ENCODE measurements at places on chromosomes 1 and 21.
A peak's percentile ranks its signal among the peaks of the same experiment; 100 is the strongest.

GRCh38 chr1:98651116-98651632, 10.3 kb upstream of the SNX7 start:
- no peak for DNase-seq

GRCh38 chr1:12654657-12655056, 10.8 kb downstream of the AADACL4 start:
- no peak for DNase-seq

DNA sequence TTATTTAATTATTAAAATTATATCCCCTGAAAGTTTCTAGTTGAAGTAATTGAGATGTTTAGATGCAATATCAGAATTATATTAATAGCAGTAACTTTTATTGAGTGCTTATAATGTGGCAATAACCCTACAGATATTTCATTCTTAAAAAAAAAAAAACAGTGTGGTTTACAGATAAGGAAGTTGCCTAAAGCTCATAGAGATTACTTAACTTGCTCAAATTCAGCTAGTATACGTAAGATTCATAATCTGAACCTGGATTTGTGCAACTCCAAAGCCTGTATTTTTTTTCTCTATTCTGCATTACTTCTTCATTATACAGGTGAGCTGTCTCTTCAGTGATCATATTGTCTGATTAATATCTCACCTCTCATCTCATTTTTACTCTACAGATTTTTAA, 156.0 kb upstream of the PTBP2 start:
- DNase-seq, result no peak

DNA sequence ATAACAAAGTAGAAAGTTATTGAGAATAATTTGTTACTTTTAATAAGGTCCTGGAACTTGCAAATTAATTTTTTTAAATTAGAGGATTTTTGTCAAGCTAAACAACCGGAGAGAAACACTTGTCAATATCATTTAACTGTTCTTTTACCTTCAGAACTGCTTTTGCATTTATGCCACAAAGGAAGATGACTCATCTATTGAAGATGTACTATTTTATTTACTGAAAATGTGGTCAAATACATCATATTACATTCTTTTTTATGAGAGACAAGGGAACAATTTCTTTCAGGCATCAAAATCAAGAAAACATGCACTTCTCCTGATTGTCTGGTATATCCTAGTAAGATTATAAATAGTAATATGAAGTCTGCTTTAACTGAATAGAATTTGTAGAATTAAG, 558.2 kb upstream of the PRMT6 start:
- no peak for DNase-seq

DNA sequence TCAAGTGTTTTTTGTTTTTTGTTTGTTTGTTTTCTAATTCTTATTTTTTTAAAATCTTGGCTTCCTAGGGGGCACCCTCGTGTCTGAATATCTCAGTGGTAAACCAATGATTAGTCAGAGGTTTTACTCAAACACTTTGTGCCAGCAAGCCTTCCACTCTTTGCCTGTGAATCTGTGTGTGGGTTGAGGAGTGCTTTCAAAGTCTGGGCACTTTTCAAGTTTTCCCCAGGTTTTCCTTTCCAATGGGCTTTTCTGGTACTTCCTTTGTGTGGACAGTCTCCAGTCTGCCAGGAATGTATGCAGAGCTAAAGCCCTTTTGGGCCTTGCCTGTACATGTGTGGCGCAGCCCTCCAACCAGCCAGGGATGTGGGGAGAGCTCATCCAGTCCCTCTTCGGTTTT, 9.7 kb upstream of the PPIE start:
- no peak for DNase-seq

DNA sequence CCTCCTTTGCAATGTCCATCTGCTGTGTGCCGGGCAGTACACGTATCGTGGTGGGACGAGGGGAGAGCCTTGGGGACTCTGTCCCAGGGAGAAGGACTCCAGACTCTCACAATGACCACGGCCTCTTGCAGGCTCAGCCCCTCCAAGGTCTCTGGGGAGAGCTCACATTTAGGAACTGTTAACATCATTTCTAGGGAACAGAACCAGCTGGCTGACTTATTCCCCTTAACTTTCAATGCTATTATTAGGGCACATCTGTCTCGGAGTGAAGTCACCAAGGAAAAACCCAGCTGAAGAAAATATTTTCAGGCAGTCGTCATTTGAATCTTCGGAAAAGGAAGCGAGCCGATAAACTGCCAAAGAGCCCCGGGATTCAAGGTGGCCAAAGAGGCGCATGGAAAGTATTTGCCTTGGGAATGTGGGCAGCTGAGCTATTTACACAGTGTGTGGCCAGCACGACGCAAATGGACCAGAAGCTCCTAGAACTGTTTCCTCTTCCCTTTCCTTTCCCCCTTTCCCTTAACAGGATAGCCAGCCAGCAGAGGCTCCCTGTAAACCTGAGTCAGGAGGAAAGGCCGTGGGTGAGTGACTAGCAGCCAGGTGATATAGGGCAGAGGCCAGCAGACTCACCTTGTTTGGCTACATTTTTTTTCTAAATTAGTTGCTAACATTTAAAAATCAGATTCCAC, 74.5 kb downstream of the ITPKB start:
- no peak for DNase-seq

GRCh38 chr1:241817956-241818612, 29.9 kb upstream of the EXO1 start:
- DNase-seq, result no peak

- no peak for DNase-seq
Observed at GRCh38 chr1:11434501-11434900, 44.5 kb upstream of the DISP3 start.

- no peak for DNase-seq
Observed at GRCh38 chr1:57633056-57633455, 209.2 kb upstream of the DAB1 start.

- DNase-seq, result peak; percentile 95
Observed at GRCh38 chr1:185317034-185317885, at the start of gene IVNS1ABP. TSS of gene IVNS1ABP (minus strand) at chr1:185317243. CDS start at chr1:185309493, 7,750 bp downstream.

- no peak for DNase-seq
Observed at GRCh38 chr1:204875255-204875654, 4.6 kb downstream of the NFASC start.

DNA sequence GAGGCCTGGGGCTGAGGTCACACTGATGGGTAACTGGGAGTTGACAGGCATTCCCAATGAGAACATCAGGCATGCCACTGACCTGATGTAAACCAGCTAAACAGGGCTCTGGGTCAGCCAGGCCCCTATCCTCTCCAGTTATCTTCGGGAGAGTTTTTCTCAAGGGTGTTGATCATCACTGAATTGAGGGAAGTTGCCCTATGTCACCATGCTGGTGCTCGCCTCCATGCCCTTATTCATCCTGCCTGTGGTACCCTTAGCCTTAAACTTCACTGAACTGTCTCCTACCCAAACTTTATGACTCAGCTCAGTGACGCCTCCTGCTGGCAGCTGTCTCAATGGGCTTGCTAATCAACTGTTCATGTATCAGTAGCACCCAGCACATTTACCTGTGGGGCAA, 80.7 kb upstream of the TNR start:
- no peak for DNase-seq

GRCh38 chr21:43600642-43601402, 58.5 kb downstream of the HSF2BP start:
- DNase-seq, result no peak

DNA sequence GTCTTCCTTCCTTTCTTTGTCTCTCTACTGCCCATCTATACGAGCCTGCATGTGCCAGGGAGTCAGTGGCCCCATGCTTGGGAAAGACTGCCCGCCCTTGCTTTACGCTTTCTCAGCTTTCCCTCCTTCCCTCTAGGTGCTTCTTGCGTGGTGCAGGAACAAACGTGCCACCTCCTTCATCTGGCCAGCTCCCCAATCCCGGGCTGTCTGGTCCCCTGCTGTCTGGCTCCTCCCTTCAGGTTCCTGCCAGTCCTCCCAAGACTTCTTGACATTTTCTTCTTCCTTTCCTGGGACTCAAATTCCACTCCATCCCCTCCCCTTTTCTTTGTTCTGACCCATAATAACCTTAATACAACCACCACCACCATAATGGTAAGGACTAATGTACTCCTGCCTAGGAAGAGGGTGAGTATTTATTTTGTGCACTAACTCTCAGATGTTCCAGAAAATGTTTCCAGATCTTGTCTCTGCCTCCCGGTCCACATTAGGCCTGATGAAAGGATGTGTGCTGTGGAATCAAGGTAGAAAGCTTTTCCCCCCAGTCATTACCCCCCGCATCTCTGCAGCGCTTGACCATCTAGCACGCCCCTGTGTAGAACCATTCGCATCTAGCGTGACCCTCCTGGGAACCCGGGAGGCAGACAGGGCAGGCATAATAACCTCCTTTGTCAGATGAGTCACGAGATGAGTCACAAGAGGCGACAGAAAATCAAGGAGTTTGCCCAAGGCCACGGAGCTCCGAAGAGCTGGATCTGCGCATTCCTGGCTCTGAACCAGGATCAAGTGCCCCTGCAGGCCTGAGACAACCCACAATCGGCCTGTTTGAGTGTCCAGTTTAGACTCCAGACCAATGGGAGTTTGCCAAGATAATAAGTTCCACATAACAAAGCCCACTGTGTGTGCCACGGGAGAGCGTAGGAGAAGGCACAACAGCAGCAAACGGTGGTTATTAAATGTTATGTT, 60.1 kb upstream of the NEK2 start:
- DNase-seq, result no peak

DNA sequence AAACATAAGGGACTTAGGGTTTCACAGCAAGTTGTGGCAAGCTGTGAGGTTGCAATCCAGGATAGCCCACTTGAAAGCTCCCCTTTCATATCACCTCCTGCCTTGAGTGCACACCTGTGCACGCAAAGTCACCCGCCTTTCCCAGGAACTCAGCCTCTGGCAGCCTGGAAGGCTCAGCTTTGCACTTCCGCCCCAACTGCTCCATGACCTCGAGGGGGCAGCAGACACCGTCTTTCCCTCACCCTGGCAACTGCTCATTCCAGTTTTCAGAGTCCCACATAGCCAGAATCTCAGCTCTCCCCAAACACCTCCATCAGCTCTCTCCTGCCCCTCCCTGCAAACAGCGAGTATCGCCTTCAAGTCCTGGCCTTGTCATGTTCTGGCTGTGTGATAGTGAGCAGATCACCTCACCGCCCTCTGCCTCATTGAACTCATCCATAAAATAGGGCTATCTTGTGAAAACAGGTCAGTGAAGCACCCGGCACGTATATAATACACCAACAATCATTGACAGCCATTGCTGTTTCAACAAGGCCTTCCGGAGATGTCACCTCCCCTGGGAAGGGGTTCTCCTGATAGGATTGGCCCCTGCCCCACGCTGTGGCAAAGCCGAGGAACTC, 32.2 kb upstream of the EPB41 start:
- peak; percentile 87 for DNase-seq

DNA sequence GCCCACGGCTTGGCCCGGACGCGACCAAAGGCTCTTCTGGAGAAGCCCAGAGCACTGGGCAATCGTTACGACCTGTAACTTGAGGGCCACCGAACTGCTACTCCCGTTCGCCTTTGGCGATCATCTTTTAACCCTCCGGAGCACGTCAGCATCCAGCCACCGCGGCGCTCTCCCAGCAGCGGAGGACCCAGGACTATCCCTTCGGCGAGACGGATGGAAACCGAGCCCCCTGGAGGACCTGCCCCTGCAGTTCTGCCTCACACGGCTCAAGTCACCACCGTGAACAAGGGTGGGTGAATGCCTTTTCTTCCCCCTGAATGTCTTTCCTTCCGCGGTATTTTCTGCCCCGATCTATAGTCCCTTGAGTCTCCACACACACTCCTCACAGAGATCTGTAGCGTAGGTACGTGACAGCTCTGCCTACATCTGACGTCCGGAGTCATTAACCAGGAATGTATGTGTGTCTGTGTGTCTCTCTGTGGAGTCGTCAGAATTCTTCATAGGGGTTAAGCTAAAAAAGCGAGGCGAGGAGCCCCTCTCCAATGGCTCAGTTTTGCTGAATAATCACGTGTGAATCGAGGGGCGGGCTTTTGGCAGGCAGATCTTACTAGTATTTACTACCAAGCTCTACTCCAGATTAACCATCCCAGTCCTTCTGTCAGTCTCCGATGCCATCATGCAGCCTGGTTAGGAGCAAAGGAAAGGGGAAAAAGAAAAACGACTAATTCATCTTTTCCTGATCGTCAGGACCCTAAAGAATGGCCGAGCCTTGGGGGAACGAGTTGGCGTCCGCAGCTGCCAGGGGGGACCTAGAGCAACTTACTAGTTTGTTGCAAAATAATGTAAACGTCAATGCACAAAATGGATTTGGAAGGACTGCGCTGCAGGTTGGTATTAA, at the start of gene CDKN2C:
CDKN2C (plus strand) TSS at position 635 of the 898 bp plus-strand sequence; CDS start at position 759, 124 bp downstream.
- DNase-seq, result no peak

- no peak for DNase-seq
Observed at GRCh38 chr1:238474263-238474662, 583.5 kb upstream of the ZP4 start.

GRCh38 chr1:24732186-24732885, 12.9 kb upstream of the CLIC4 start:
- DNase-seq, result no peak

GRCh38 chr1:227486559-227486958, 76.8 kb upstream of the ZNF678 start:
- DNase-seq, result no peak

- DNase-seq, result no peak
Observed at GRCh38 chr1:177229781-177230180, 59.0 kb downstream of the BRINP2 start.

- no peak for DNase-seq
Observed at GRCh38 chr1:55827350-55827749, 612.2 kb upstream of the USP24 start.

GRCh38 chr21:25107708-25108107, 499.6 kb downstream of the MRPL39 start:
- no peak for DNase-seq

DNA sequence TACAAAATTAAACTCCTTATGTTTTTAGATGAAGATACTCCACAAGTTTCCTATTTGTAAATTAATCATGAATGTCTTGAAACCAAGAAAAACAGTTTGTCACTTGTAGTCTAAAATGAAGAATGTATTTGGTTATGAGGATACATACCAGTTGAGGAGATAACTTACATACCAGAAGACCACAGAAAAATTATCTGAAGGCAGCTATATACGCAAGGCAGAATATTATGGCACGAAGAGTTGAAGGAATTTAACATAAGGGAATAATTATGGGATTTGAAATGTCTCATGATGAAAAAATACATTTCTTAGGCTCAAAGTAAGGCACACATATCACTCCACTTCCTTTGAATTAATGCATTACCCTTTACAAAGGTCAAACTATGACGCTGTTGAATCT, 73.3 kb downstream of the IFI44 start:
- DNase-seq, result no peak

DNA sequence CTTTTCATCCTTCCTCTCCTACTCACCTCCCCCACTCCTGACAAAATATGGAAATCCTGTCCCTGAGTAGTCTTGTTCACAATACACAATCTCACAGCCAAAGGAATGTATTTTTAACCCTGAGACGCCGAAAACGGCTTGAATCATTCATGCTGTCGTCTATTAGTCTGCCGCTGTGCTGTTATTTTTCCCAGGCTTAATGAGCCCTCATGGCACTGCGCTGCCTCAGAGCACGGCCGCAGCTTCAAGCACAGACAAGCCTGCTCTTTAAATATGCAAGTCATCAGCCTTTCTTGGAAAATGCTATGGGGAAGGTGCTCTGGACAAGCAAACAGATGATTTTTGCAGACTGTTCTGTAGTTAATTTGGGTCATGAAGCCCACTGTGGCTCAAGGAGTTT, 302.7 kb downstream of the DISC1 start:
- DNase-seq, result peak; percentile 43

All from left kidney (tissue), 8 donors.